Cardiac atrium fibroblast (primary cell): ENCODE measurements at places on chromosomes 1 and 21. TPM values are rescaled to one million over a fixed set of nuclear protein-coding genes. Genes with fewer than 3 reads are reported as not detected.

The SPATC1L gene
- total RNA-seq = 20.4 and 20.9 TPM in 2 replicates

The LPAR3 gene
- 1.3 TPM in 1 of 2 replicates, not detected in the other for total RNA-seq

The SYT11 gene
- total RNA-seq = 6.0 and 9.6 TPM in 2 replicates

The INTS3 gene
- total RNA-seq = 21.8 and 27.7 TPM in 2 replicates

The FAM229A gene
- 0.18 and 0.97 TPM in 2 replicates for total RNA-seq
